ENCODE measurements at places on chromosomes 5 and 9.

GRCh38 chr5:144102361-144102760, 68.1 kb downstream of the YIPF5 start:
- DNase-seq = no peak

GRCh38 chr9:71767776-71768321, 464 bp downstream of the CEMIP2 start:
- DNase-seq = no peak

DNA sequence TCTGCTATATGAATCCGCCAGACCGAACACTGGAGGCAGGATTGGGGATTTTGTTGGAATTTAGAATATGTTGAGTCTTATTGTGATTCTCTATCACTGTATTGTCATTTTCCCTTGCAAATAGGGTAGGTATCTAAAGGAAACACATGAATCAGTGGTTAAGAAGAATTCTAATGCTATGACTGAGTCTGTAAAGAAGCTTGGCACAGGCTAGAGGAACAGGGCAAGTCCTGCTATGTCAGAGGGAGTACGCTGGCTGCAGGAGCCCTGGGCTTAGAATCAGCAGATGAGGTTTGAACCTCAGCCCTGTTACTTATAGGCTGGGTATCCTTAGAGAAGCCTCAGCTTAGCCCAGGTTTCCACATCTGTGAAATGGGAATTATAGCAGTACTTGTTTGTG, 198.1 kb downstream of the NR3C1 start:
- DNase-seq = no peak

- no peak for DNase-seq
Measured at GRCh38 chr9:127004946-127005769, 90.6 kb downstream of the RALGPS1 start.

DNA sequence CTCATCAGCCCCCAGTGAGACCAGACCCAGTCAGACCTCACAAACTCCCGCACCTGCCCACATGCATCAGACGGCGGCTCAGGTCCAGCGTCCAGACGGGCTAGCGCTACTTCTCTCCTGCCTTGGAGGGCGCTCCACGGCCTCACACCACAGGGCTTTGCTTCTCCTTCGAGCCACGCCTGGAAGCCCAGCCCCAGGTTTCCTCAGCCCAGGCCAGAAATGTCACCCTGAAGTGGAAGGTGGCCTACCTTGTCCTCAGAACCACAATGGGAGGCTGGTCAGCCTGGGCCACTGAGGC, 2.8 kb downstream of the NACC2 start:
- DNase-seq = no peak

GRCh38 chr9:22354699-22355384, 91.8 kb upstream of the DMRTA1 start:
- DNase-seq = no peak

DNA sequence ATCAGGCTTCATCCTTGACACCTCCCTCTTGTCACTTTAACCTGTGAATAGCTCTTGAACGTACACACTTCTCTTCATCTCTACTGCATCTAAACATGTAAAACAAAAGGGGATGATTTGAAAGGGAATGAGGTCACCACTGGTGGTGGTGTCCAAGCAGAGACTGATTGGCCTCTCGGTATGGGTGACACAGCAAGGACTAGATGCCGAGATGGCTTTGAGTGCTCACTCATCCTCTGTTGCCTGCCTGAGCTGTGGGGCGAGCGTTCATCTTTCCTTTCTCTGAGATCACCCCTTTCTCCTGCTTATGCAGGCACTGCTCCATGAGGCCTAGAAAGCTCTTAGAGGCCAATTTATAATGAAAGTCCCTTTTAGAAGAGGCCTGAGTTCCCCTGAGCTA, 51.9 kb downstream of the SEC61B start:
- DNase-seq = no peak

DNA sequence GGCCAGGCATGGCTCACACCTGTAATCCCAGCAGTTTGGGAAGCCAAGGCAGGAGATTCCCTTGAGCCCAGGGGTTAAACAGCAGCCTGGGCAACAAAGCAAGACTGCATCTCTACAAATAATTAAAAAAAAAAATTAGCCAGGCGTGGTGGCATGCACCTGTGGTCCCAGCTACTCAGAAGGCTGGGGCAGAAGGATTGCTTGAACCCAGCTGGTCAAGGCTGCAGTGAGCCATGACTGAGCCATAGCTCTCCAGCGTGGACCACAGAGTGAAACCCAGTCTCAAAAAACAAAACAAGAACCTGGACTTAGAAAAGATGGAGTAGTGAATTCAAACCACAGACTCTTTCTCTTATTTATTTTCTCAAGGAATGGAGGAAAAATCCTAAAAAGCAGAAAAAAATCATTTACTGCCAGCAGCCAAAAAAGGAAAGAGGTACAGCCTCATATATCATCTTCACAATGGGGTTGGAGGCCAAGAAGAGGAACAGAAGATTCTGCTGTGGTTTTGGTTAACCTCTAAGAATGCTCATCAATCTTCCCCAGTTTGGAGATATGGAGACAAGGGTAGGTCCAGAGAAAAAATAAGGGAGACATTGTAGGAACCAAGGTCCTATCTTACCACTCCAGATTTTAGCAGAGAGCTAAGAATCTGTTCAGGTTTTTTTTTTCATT, 40.0 kb upstream of the MYO10 start:
- DNase-seq = no peak

DNA sequence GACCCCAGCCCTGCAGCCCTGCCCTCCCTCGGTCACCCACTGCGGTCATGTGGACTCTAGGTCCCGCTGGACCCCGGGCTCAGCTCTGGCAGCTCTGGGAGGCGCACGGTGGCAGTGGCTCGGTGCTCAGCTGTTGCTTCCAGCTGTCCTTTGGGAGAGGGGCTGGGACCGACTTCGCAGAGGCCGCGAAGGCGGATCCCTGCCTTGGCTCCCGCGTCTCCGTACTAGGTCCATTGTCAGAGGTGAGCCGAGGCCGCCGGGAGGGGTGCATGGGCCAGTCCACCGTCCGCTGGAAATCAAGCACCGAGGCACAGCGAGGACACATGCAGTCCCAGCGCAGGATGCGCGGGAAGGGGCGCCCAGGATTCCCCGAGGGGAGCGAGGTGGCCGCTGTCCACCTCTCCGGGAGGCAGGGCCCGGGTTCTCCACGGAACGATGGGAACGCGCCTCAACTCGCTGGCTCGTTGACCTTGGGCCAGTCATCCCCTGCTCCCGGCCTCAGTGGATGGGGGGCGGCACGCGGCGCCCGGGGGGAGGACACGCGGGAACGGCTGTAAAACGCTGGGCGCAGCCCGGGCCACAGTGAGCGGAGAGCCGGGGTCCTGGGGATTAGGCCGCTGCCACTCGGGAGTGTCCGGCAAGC, 732 bp downstream of the GBGT1 start:
- DNase-seq = no peak

GRCh38 chr5:135218790-135219568, 180.1 kb downstream of the MACROH2A1 start:
- no peak for DNase-seq

DNA sequence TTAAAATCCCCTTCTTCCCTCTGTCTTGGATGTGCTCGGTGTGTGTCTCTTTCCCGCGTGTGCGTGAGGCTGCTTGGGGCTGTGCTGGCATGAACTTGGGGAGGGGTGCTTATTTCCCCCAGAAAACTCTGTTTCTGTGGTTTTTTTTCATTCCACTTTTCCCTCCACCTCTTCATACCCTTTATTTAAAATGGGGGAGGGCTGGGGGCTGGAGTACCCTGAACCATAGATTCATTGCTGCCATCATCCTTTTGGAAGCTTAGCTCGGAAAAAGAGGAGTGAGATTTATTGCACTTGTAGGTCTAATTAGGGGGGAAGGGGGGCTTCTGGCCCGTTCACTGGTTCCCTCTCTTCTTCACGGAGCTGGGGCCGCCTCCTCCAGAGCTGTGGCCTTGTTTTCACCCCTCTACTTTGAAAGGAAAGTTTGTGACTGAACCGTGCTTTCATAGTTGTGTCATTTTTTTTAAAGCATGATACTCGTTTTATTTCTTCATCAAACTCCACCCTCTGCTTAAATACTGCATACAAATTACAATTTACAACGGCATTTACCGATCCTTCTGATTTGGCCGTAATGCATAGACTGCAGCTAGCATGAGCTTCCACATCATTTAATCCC, 2.9 kb downstream of the NR2F1 start:
- DNase-seq = no peak

GRCh38 chr5:158820891-158821290, 278.8 kb downstream of the EBF1 start:
- no peak for DNase-seq

- no peak for DNase-seq
Measured at GRCh38 chr9:133437753-133438531, 15.8 kb downstream of the ADAMTS13 start.

GRCh38 chr5:67494186-67494855, 297.7 kb upstream of the CD180 start:
- peak; percentile 22 for DNase-seq

DNA sequence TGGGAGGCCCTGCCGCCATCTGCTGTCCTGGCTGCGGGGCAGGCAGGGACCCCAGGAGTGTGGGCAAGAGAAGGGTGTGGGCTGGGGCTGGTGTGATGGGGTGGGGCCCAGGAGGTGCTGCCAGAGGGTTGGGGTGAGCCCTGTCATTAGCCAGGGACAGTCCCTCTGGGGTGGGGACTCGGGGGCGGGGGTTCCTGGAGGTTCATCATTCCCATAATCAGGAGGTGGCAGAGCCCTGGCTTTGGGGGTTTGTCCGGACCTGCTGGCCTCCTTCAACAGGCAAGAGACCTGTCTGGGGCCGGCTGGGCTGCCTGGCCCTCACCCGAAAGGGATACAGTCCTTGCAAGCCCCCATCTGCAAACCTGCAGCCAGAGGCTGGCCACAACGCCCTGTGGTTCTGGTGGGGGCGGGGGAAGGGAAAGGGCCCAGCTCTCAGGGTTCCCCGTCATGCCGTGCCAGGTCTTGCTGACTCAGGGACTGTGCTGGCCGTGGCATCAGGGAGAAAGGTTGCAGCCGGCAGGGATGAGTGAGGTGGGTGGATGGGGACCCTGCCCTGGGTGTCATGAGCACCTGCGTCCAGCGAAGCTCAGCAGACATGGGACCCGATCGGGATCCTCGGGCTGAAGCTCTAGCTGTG, 65.2 kb downstream of the MRPL36 start:
- no peak for DNase-seq

- DNase-seq = no peak
Measured at GRCh38 chr5:129977810-129978209, 73.5 kb downstream of the CHSY3 start.

DNA sequence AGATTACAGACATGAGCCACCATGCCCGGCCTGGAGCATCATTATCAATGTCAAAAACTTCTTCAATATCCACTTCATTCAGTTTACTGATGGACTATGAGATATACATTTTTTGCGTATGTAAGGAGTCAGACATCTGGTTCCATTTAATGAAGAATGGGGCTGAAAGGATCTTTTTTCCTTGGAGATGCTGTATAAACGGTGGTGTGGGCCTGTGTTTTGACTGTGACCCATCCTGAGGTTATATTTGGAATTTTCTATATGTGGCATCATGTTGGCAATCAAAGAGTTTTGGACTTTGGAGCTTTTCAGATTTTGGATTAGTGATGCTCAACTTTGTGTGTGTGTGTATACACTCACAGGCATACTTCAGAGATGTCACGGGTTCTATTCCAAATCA, 85.7 kb upstream of the FBXL17 start:
- DNase-seq = no peak

- DNase-seq = no peak
Measured at GRCh38 chr9:38422555-38423260, 1.5 kb downstream of the IGFBPL1 start.

DNA sequence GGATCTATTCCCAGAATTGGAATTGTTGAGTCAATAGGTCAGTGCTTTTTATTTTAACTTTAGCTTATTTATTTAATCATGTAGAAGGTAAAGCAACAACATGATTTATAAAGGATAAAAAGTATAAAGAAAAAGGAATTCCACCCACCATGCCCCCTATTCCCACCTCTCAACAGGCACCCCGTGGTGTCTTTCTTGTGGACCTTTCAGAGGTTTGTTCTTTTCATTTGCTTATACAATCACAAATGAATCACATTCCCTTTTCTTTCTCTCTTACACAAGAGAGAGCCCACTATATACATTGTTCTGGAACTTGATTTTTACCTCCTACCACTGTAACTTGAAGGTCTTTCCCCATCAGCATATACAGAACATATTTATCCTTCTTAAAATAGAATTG, 37.2 kb upstream of the SMIM32 start:
- no peak for DNase-seq

DNA sequence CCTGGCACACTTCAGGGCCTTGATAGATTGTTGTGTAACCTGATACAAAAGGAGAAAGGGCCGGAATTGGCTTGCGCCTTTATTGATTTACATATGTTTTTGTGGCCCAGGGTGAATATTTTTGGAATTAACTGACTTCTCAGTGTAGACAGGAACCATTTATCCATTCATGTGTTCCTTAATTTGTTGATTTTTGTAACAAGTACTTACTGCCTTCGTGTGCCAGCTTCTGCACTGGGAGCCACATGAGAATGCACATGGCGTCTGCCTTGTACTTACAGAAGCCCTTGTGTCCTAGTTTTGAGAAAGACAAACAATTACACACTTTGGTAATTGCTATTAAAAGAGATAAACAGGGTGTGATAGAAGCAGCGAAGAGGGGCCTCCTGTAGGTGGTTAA, 26.4 kb downstream of the EHMT1 start:
- DNase-seq = no peak

- DNase-seq = peak; percentile 34
Measured at GRCh38 chr9:134403682-134404301, 77.5 kb downstream of the RXRA start.

DNA sequence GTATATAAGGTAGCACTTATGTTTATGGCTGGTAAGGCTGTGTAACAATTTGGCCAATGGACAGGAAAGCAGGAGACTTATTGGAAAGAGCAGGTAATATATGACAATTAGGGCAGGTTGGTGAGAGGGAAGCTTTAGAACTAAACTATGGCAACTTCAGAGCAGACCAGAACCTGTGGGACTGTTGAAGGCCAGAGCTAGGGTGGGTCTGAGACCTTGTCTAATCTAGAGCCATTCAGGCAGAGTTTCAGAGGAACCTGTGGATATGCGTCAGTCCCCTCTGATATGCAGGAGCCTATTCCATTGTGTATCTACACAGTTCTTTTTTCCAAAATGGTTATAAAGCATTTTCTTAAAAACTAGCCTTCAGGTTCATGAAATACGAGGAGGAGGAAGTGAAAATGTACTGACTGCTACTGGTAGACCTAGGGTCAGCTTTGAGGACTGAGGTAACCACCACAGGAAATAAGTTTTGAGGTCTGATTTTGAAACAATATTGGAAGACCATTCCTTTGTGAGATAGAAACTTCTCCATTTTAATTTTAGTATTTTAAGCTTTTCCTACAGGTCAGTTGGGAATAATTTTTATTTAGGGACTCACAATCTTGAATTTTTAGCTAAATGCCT, 37.6 kb downstream of the ELL2 start:
- DNase-seq = no peak

GRCh38 chr9:116692616-116693015, 5.5 kb downstream of the TRIM32 start:
- DNase-seq = no peak

DNA sequence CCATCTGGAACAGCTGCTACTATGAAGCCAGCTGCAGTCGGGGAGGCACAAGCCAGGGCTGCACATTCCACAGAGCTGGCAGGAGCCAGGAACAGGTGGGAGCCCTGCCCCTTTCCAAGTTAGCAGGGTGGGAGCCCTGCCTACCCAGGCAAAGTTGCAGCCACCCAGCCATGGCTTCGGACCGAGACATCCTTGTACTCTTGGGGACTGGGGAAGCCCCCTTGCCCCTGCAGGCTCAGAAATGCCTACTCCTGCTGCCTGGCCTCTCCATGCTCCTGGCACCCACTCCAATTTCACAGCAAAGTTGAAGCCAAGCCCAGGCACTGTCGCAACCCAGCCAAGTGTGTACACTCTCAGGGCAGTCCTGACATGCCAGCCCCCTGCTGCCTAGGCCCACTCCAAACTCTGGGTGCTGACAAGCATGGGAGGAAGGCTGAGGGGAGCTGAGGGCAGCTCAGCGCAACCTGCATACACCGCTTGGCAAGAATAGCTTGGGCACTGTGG, 165.1 kb downstream of the RNF180 start:
- DNase-seq = no peak

All from putamen (tissue), 1 donor.